ENCODE measurements at places on chromosomes 2 and 18.

DNA sequence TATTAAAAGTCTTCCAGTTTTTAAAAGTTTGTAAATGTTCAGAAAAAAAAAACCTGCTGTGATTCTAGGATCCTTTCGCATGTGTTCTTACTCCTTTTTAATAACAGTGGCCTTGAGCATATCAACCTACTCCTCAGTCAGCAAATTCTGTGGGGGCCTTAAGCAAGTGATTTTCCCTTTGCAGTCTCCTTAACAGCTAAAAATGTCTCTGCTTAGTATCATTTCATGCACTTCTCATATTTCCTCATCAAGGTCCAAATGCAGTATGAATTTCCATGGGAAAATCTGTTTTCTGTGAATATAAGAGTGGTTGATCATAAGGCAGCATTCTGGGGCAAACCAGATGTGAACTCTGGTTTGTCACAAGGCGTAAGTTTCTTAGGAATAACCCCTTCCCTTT, 2175.1 kb upstream of the PIK3C3 start:
- DNase-seq = no peak

DNA sequence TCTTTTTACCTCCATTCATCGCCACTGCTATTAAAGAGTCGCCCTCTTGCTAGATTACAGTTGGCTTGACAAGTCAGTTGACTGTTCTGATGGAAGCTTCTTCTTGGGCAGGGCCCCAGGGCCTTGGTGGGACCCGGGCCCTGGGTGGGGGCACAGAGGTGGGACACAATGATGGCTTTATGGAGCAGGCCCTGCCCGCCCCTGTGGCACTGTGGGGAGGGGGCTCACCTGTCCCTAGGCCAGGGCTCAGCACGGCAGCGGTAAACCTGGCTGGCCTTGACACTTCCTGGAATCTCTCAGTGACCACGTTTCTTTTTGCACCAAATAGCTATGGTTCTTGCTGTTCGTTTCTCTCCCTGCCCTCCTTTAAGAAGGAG, 4.9 kb upstream of the HS6ST1 start:
- no peak for DNase-seq

GRCh38 chr18:76955524-76956170, 133.3 kb downstream of the ZNF236 start:
- no peak for DNase-seq

DNA sequence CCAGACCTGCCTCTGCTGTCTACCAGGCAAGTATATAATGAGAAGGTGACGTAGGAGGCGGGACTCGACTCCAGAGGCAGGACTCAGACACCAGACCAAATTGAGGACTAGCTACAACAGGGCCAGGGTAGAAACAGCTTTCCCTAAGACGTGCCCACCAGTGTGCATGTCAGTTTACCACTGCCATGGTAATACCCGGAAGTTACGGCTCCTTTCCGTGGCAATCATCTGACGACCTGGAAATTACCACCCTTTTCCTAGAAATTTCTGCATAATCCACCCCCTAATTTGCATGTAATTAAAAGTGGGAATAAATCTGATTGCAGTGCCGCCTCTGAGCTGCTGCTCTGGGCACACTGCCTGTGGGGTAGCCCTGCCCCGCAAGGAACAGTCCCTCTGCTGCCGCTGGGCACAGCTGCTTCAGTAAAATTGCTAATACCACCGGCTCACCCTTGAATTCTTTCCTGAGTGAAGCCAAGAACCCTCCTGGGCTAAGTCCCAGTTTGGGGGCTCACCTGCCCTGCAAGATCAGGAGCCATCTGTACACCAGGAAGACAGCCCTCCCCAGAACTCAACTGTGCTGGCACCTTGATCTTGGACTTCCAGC, 59.1 kb downstream of the ODC1 start:
- DNase-seq = no peak

DNA sequence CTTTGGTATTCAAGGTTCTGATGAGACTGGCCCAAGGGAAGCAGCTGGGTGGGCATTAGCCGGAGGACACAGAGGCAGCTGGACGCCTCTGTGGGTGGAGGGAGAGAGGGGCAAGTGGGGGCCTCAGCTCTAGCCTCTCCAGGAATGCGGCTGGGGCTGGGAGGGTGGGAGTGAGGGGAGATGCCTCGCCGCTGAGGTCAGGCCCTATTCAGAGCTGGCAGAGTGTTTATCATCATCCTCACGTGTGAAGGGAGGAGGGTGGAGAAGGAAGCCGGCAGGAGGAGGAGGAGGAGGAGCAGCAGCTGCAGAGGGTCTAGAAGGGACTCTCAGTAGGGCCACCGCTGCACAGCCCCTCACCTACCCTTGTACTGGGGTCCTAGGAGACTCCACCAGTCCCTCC, 43.1 kb downstream of the TNS1 start:
- DNase-seq = no peak

DNA sequence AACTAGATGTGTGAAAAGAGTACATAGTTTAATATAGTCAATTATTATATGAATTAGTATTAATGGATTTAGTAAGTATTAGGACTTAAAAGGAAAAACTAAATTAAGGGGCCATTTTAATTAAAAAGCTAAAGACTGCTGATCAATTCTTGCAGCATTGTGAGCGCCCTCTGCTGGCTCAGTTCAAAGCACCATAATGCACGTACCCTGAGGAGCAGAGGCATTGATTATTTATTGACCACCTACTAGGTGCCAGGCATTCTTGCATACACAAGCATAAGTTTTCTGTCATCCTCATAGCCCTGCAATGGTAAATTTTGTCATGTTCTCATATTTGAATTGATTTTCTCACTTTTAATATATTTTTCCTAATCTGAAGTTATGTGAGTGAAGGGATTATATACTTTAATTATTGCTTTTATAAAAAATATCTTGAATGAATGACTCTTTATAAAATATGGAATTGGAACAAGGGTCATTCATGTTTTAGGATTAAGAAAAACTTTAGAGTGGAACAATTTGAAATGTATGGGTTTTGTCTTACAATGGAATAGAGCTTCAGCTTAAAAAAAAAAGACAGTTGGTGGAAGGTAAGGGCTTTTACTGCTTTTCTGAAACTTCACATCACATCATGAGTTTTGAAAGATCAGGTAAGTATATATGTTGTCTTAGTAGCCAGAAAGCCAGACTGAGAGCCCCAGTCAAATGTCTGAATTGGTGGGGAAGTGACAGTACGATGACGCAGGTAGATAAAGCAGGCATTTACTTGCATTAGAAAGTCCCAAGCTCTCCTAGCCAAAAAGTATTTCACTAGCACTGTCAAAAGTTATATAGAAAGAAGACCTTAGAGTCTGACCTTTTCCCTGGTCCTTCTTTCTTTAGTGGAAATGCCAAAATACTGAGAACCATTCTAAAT, 9.7 kb downstream of the ITGA4 start:
- peak; percentile 8 for DNase-seq

DNA sequence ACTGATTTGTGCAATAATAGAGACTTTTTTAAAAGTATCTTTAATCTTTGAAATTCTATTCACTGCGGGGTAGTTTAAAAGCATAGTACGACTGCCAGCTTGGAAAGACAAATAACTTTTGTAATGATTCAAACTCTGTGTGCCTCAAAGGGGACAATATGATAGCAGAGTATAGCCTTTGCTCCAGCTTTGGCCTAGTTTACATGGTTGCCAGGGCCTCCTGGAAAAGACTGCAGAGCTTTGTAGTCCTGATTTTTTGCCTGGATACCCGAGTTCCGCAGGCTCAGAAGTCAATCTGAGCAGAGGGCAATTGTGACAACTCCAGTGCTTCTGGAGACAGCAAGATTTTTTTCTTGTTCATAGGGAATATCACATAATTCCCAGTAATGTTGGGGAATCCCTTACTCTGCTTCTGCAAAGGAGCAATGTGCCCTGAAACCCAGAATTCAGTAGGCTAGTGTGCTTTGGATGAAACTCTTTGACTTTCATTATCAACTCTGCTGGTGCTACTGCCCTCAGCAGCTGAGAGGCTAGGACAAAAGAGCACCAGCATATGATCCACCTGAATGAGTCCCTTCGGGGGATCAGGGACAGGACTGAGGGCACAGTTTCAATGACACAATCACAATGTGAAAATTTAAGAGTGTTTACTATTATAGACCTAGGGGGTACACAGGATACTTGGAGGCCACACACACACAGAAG, 768.1 kb downstream of the TMEM182 start:
- no peak for DNase-seq

GRCh38 chr2:113229795-113230194, 48.9 kb downstream of the PAX8 start:
- DNase-seq = no peak

DNA sequence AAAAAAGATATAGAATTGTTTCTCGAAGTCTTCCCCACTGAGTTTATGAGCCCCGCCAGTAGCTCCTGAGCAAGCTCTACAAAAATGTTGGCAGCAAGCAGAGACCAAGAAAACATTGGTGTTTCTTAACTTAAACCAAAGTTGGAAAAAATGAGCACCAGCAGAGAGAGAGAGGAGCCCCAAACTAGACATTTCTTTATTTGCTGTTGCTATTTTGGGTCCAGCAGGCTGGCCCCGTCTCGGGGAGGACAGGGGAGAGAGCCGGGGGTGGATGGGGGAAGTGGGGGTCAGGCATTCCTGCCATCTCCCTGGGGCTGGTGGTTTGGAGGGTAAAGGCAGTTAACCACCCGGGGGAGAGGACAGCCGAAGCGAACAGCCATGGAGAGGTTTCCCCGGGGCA, 113.0 kb downstream of the DYSF start:
- DNase-seq = no peak

GRCh38 chr2:159714247-159714930, 2.1 kb downstream of the MARCHF7 start:
- no peak for DNase-seq

DNA sequence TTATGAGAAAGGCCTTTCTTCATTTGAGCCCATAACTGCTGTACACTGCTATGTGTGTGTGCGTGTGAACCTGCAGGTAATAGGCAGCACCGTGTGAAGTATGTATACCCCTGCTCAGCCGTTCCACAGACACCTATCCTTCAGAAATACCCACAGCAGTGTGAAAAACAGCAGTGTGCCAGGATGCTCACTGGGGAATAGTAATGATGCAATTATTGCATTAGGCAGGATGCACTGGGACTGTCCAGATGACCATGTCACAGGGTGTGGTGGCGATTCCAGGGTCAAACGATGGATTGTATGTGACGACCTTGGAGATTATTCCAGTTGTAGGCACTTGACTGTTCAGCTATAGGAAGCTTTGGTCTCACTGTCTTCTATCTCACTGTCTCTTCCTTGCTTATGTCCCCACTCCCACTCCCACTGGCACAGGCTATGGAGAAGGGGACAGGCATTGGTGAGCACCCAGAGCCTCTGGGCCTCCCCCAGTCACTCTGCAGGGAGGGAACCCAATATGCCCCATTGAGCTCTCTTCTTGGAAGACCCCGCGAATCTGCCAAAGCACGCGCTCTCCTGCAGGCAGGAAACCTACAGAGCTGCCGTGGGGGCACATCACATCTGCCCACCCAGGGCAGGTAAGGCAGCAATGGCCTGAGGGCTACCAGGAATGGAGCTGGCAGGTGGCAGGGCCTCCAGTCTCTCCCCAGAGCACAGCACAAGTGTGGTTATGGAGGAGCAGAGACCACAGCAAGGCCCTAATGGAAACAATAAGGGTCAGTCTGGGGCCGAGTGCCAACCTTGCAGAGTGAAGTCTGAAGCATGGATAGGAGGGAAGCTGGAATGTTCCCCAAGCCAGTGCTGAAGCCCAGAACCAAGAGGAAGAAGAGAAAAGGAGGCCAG, 518.9 kb upstream of the RAB6C start:
- DNase-seq = no peak

DNA sequence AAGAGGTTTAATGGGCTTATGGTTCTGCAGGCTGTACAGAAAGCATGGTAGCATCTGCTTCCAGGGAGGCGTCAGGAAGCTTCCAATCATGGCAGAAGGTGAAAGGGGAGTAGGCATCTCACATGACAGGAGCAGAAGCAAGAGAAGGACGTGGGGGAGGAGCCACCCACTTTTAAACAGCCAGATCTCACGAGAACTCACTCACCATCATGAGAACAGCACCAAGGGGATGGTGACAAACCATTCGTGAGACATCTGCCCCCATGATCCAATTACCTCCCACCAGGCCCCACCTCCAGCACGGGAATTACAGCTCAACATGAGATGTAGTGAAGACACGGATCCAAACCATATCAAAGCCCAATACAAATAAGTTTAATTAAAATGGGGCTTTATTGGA, 113.8 kb downstream of the ATL2 start:
- no peak for DNase-seq

DNA sequence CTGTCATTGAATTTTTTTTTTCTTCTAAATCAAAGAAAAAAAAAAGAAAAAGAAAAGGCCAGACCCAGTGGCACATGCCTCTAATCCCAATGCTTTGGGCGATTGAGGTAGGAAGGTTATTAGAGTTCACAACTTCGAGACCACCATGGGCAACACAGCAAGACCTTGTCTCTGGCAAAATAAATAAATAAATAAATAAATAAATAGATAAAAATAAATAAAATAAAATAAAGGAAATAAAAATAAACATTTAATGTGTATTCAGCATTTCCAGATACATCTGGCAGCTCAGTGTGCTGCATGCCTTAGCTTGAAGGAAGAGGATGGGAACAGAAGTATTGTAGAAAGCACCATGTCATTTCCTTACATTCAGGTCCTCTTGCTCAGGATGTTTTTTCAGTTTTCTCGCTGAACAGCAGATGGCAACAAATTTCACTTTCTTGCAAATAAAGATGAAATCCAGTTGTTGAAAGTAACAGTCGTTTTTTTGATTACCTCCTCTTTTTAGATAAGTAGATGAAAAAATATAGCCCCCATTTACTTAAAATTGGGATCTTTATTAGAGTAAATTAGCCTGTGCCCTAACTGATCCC, 25.7 kb upstream of the FAM178B start:
- DNase-seq = no peak

DNA sequence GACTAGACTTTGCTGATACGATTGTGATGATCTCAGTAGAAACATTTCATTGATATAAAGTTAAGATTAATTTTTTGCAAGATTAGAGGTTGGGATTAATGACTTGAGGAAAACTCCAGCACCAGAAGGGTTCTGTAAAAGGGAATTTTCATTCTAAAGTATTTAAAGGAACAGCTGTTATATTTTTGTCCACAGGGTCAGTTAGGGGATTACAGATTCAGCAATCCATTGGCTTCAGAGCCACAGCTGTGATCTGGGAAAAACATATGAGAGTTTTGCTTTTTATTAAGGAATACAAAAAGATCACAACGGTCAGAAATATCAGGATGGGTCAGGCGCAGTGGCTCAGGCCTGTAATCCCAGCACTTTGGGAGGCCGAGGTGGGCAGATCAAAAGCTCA, 19.6 kb upstream of the REV1 start:
- no peak for DNase-seq

- no peak for DNase-seq
Observed at GRCh38 chr2:15677141-15677843, 85.6 kb downstream of the DDX1 start.

GRCh38 chr2:218501665-218502064, 66.5 kb downstream of the USP37 start:
- DNase-seq = no peak

GRCh38 chr2:63673865-63674533, 85.2 kb downstream of the MDH1 start:
- DNase-seq = no peak

- no peak for DNase-seq
Observed at GRCh38 chr2:171965661-171966060, 34.1 kb upstream of the METAP1D start.

Data from NCI-H1417 treated with DMSO at 0.1 percent for 48 hours (cell line).